ENCODE measurements at places on chromosomes 3 and 15. TPM values are rescaled to one million over a fixed set of nuclear protein-coding genes. Genes with fewer than 3 reads are reported as not detected.
A peak's percentile ranks its signal among the peaks of the same experiment; 100 is the strongest.

DNA sequence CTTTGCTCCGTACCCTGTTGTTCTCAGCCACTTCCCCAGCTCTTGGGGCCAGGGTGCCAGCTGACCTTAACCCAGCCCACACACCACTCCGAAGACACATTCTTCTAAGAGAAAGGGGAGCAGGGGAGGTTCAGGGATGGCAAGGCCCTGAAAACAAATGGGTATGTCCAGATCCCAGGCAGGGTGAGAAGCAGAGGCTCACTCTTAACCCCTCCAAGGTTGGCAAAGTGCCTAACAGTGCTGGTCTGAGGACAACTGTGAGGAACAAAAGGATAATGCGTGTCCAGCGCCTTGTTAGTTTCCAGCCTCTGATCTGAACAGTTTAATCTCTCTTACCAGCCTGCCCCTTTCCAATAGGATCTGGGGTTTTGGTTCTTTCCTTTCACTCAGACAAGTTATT lies 1.5 kb downstream of the TMEM44 start:
- peaks cover 7% of the 10 kb centered on the region for H3K4me1 ChIP-seq
- H3K4me3 ChIP-seq, result no peak overlapping the region
- DNase-seq, result no peak
- H3K27ac ChIP-seq, result peak overlapping the region; percentile 31
- peaks cover 12% of the 10 kb centered on the region for H3K36me3 ChIP-seq
- H3K27me3 ChIP-seq, result no peaks in the 10 kb centered on the region

GRCh38 chr3:37941608-37942508 lies 48.7 kb upstream of the VILL start:
- peak overlapping the region; percentile 4 for H3K4me3 ChIP-seq
- H3K36me3 ChIP-seq, result no peaks in the 10 kb centered on the region
- peaks cover 98% of the 10 kb centered on the region for H3K4me1 ChIP-seq
- no peak for DNase-seq
- peak overlapping the region; percentile 79 for H3K27ac ChIP-seq
- no peaks in the 10 kb centered on the region for H3K27me3 ChIP-seq

GRCh38 chr3:185172086-185173049 lies 19.5 kb upstream of the C3orf70 start:
- H3K36me3 ChIP-seq, result no peaks in the 10 kb centered on the region
- H3K27ac ChIP-seq, result no peak overlapping the region
- DNase-seq, result no peak
- peaks cover 9% of the 10 kb centered on the region for H3K27me3 ChIP-seq

GRCh38 chr15:28021281-28022039 lies 77.7 kb downstream of the OCA2 start:
- peak overlapping the region; percentile 36 for H3K27ac ChIP-seq
- peak; percentile 92 for DNase-seq
- no peaks in the 10 kb centered on the region for H3K36me3 ChIP-seq

DNA sequence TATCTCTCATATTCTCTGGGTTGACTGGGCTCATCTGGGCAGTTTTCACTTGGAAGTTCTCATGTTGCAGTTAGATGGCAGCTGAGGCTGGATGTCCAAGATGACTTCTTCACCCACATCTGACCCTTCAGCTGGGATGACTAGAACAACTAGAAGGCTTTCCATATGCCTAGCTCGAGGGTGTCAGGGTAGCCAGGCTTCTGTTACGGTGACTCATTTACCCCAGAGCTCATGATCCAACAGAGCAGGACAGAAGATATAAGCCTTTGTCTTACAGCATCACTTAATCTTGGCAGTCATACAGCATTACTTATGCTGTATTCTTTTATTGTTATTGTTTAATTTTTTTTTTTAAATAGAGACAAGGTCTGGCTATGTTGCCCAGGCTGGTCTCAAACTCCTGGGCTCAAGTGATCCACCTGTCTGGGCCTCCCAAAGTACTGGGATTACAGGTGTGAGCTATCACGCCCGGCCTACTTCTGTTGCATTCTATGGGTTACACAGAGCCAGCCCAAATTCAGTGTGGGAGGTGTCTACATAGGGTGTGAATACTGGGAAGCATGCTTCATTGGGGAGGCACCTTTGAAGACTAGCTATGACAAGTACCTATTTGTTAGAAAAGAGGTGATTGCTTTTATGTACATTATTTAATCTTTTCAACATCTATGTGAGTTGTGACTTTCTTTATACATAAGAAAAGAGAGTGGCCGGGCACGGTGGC lies 10.7 kb downstream of the HMCES start:
- peaks cover 23% of the 10 kb centered on the region for H3K36me3 ChIP-seq
- no peak overlapping the region for H3K4me3 ChIP-seq
- no peaks in the 10 kb centered on the region for H3K27me3 ChIP-seq
- H3K4me1 ChIP-seq, result no peaks in the 10 kb centered on the region
- no peak for DNase-seq

DNA sequence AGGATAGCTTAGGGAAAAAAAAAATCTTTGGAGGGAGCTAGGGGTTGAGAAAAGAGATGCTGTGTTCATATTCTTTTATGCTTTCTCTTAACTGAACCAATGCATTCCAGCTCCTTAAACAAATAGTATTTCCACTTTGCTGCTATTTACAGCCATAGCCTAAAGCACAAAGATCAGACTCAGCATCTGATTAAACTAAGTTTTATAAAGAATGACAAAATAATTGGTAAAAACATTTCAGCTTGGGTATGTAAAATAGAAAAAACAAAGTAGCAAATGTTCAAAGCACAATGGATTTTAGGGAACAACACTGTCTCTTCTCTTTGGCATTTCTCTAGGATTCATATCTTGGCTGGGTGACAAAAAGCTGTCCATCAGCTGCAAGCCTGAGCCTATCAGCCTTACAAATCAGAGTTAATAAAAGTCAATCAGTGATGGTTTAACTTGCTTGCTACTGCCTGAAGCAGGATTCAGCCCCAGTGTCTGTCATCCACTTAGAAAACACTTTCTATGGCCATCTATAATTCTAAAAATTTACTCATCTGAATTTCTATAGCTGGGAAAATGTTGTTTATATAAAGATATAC lies 232.1 kb upstream of the CDIN1 start:
- H3K27ac ChIP-seq, result peak overlapping the region; percentile 42
- peaks cover 57% of the 10 kb centered on the region for H3K4me1 ChIP-seq
- no peak for DNase-seq

- peaks cover 18% of the 10 kb centered on the region for H3K36me3 ChIP-seq
- H3K4me3 ChIP-seq, result no peak overlapping the region
- DNase-seq, result no peak
- H3K27ac ChIP-seq, result no peak overlapping the region
- H3K27me3 ChIP-seq, result peaks cover 4% of the 10 kb centered on the region
- no peaks in the 10 kb centered on the region for H3K4me1 ChIP-seq
Measured at GRCh38 chr15:51766341-51766740, 14.9 kb downstream of the TMOD2 start.

DNA sequence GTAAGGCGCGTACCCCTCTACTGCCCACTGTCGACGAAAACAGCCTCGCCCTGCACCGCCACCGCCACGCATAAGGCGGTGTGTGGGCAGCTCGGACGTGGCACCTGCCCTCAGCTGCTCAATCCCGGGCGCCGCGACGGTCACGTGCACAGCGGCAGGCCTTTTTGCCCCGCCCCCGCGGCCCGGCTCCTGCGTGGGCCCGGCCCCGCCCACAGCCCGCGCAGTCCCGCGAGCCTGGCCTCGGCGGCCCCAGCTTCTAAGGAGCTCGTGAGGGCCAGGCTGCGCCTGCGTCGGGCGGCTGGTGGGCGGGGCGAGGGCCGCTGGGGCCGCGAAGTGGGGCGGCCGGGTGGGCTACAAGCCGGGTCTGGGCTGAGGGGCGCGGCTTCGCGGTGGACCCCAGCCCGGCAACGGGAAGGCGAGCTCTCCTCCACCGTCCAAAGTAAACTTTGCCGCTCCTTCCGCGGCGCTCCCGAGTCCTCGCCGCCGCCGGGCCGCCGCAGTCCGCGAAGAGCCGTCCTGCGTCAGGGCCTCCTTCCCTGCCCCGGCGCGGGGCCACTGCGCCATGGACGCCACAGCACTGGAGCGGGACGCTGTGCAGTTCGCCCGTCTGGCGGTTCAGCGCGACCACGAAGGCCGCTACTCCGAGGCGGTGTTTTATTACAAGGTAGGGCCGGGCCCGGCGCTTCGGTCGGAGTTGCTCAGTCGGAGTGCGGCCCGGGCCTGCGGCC lies at the start of gene CAPN7:
Gene CAPN7 (plus strand): TSS at position 313 of the 728 bp plus-strand sequence. CDS start 250 bp downstream, at position 563.
- peaks cover 27% of the 10 kb centered on the region for H3K4me1 ChIP-seq
- peaks cover 4% of the 10 kb centered on the region for H3K36me3 ChIP-seq
- peak within 1 kb of the TSS; percentile 93 for H3K27ac ChIP-seq
- peak; percentile 99 for DNase-seq
- H3K4me3 ChIP-seq, result peak within 1 kb of the TSS; percentile 87

- peaks cover 18% of the 10 kb centered on the region for H3K4me1 ChIP-seq
- no peak overlapping the region for H3K27ac ChIP-seq
- DNase-seq, result peak; percentile 75
- H3K36me3 ChIP-seq, result no peaks in the 10 kb centered on the region
- H3K27me3 ChIP-seq, result peaks cover 30% of the 10 kb centered on the region
- H3K4me3 ChIP-seq, result no peak overlapping the region
Measured at GRCh38 chr3:134797741-134798451, 2.8 kb downstream of the EPHB1 start.

DNA sequence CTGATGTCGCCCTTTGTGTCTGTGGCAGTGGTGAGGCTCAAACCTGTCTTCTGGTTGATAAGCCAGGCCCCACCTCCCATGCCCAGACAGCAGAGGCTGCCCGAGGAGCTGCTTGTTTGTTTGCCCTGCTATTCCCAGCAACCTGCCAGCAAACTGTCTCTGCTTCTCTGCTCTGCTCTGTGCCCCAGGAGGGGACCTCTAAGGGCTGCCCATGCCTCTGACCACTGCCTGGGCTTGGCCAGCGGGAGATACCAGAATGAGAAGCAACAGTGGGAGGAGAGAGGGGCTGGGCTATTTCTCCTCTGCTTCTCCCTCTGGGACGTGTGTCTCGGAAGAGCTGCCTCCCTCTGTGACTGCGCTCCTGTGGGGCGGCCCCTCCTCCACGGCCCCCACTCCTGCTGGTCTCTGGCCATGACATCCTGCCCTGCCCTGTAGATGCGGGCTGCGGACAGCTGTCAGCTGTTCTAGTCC lies 213.1 kb downstream of the RPLP1 start:
- H3K4me1 ChIP-seq, result peaks cover 6% of the 10 kb centered on the region
- peaks cover 24% of the 10 kb centered on the region for H3K27me3 ChIP-seq
- H3K36me3 ChIP-seq, result no peaks in the 10 kb centered on the region
- H3K4me3 ChIP-seq, result no peak overlapping the region

- no peak for DNase-seq
- H3K36me3 ChIP-seq, result no peaks in the 10 kb centered on the region
- H3K27me3 ChIP-seq, result no peaks in the 10 kb centered on the region
- peaks cover 14% of the 10 kb centered on the region for H3K4me1 ChIP-seq
- H3K27ac ChIP-seq, result no peak overlapping the region
- H3K4me3 ChIP-seq, result no peak overlapping the region
Measured at GRCh38 chr3:138394686-138395085, 39.7 kb upstream of the ESYT3 start.

- no peak for DNase-seq
- H3K4me3 ChIP-seq, result no peak overlapping the region
- no peaks in the 10 kb centered on the region for H3K4me1 ChIP-seq
- no peak overlapping the region for H3K27ac ChIP-seq
Measured at GRCh38 chr3:44252332-44252959, 10.8 kb downstream of the TOPAZ1 start.

- H3K36me3 ChIP-seq, result no peaks in the 10 kb centered on the region
- no peak overlapping the region for H3K4me3 ChIP-seq
- no peak overlapping the region for H3K27ac ChIP-seq
Measured at GRCh38 chr3:16191591-16191990, 17.1 kb downstream of the GALNT15 start.

- H3K36me3 ChIP-seq, result peaks cover 16% of the 10 kb centered on the region
- H3K27me3 ChIP-seq, result no peaks in the 10 kb centered on the region
- H3K27ac ChIP-seq, result no peak overlapping the region
- no peak overlapping the region for H3K4me3 ChIP-seq
Measured at GRCh38 chr15:58704155-58704865, 45.2 kb downstream of the ADAM10 start.

GRCh38 chr15:61137105-61137792 lies 91.9 kb downstream of the RORA start:
- H3K4me1 ChIP-seq, result no peaks in the 10 kb centered on the region
- no peak for DNase-seq
- H3K27me3 ChIP-seq, result peaks cover 25% of the 10 kb centered on the region

GRCh38 chr3:98215051-98215450 lies 48.6 kb downstream of the OR5H15 start:
- H3K27me3 ChIP-seq, result peaks cover 5% of the 10 kb centered on the region
- no peak for DNase-seq
- no peaks in the 10 kb centered on the region for H3K4me1 ChIP-seq
- no peak overlapping the region for H3K27ac ChIP-seq

DNA sequence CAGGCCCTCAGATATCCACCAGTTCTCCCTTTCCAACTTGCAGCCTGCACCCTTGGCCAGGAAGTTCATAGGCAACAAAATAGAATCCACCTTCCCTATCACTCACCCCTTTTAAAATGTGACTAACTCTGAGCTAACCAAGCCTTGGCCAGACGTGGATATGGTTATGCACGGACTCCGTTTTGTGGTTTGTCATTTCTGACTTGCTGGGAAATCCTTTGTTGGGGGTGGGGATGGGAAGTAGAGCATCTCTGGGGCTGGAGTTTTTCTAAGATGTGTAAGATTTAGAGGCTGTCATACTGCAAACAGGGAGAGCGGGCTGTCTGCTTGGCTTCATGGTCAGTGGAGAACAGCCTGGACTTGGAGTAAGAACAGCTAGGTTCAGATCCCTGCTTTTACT lies 62.6 kb downstream of the SMAD3 start:
- H3K4me3 ChIP-seq, result no peak overlapping the region
- no peak for DNase-seq
- H3K4me1 ChIP-seq, result peaks cover 62% of the 10 kb centered on the region

- H3K4me3 ChIP-seq, result no peak overlapping the region
- DNase-seq, result no peak
- peaks cover 16% of the 10 kb centered on the region for H3K27me3 ChIP-seq
- H3K36me3 ChIP-seq, result no peaks in the 10 kb centered on the region
- no peaks in the 10 kb centered on the region for H3K4me1 ChIP-seq
Measured at GRCh38 chr15:74977599-74977998, 17.8 kb upstream of the SCAMP5 start.

DNA sequence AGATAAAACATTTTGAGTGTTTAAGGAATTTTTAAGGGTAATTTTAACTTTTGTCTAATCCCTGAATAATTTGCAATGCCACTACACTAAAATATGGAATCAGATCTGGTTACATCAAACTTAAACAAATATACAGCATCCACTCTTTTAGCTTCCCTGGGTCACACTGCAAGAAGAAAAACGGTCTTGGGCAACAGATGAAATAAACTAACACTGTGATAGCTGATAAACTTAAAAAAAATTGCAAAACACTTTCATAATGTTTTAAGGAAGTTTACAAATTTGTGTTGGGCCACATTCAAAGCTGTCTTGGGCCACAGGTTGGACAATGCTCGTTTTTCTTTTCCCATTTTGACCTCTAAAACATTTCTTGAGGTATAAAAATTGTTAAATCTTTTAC lies 34.3 kb downstream of the CCDC66 start:
- no peak for DNase-seq
- peaks cover 4% of the 10 kb centered on the region for H3K4me1 ChIP-seq
- no peak overlapping the region for H3K27ac ChIP-seq
- no peak overlapping the region for H3K4me3 ChIP-seq
- H3K27me3 ChIP-seq, result no peaks in the 10 kb centered on the region
- peaks cover 16% of the 10 kb centered on the region for H3K36me3 ChIP-seq

- no peak for DNase-seq
- H3K4me1 ChIP-seq, result peaks cover 10% of the 10 kb centered on the region
- peaks cover 25% of the 10 kb centered on the region for H3K36me3 ChIP-seq
Measured at GRCh38 chr3:187069857-187070516, 69.3 kb downstream of the RPL39L start.

The GOLGA8G gene
- total RNA-seq, result not detected

The SIDT1 gene
- total RNA-seq, result not detected

The GYG1 gene
- total RNA-seq, result 46.8 TPM

The SMCO1 gene
- not detected for total RNA-seq

The ZDHHC23 gene
- total RNA-seq, result 0.18 TPM

The CCR5 gene
- not detected for total RNA-seq

The DUOXA2 gene
- not detected for total RNA-seq

The TGM5 gene
- total RNA-seq, result not detected

The TLR9 gene
- not detected for total RNA-seq

The EOGT gene
- total RNA-seq, result 27.6 TPM

The ANKUB1 gene
- total RNA-seq, result not detected

Measured in osteocyte (in vitro differentiated cells).